ENCODE measurements at places on chromosomes 6 and 20.

DNA sequence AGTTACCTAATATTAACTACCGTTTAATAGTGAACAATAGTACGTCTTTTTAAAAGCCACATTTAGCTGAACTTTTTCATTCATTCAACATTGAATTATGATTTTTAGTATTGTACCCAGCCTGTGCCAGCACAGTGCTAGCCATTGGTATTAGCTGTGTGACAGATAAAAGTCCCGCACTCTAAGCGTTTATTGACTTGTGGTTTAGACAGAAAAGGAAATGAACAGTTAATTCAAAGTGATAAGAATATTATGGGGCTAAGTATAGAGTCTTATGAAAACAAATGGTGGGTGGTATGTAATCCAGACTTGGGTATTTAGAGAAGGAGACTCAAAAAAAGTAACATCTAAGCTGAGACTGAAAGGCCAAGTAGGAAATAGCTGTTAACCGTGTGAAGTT, 202.3 kb downstream of the RPS12 start:
- no peak for DNase-seq

GRCh38 chr20:39676241-39676640, 714.1 kb downstream of the DHX35 start:
- DNase-seq, result no peak

DNA sequence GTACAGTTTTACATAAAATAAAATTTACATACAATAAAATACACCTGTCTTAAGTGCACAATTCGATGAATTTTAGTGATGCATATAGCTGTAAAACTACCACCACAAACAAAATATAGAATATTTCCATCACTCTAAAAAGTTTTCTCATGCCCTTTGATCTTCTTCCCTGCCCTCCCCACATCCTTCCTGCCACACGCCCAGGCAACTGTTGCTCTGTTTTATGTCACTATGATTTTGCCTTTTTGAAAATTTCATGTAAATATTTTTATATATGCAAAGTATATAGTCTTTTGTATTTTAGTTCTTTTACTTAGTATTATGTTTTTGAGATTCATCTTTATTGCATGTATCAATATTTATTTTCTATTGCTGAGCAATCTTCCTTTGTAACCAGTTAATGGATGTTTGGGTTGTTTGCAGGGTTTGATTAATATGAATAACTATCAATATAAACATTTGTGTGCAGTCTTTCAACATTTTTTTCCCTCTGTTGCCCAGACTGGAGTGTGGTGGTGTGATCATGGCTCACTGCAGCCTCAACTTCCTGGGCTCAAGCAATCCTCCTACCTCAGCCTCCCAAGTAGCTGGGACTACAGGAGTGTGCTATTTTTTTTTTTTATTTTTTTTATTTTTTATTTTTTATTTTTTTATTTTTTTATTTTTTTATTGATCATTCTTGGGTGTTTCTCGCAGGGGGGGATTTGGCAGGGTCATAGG, 23.8 kb upstream of the SAMHD1 start:
- DNase-seq, result no peak

- no peak for DNase-seq
Observed at GRCh38 chr20:58432186-58432954, 43.3 kb downstream of the VAPB start.

- peak; percentile 51 for DNase-seq
Observed at GRCh38 chr6:21064756-21065340, 528.7 kb upstream of the SOX4 start.

Measured in BJ (cell line).